Activated CD8-positive, alpha-beta memory T cell treated with anti-CD3 and anti-CD28 coated beads, Interleukin-2, amount 50 U/mL, for 48 hours (primary cell): ENCODE measurements at places on chromosomes 6 and 20.

DNA sequence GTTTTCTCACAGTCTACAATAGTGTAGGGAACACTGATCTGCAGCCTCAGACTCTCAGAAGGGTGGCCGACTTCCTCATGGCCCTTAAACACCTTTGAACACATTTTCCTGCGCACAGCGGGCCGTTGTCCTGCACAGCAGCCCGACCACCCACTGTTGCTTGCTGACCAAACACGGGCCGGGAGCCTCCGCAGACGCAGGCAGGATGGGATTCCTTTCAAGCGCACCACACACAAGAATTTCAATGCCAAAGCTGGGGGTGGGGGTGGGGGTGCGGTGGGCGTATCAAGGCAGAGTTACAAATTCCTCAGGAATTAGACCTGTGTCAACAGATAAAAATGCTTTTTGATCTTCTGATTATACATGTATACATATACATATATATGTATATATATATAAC, 74.5 kb downstream of the HUS1B start:
- no peak for DNase-seq

GRCh38 chr6:47836046-47836445, 54.2 kb downstream of the OPN5 start:
- no peak for DNase-seq

DNA sequence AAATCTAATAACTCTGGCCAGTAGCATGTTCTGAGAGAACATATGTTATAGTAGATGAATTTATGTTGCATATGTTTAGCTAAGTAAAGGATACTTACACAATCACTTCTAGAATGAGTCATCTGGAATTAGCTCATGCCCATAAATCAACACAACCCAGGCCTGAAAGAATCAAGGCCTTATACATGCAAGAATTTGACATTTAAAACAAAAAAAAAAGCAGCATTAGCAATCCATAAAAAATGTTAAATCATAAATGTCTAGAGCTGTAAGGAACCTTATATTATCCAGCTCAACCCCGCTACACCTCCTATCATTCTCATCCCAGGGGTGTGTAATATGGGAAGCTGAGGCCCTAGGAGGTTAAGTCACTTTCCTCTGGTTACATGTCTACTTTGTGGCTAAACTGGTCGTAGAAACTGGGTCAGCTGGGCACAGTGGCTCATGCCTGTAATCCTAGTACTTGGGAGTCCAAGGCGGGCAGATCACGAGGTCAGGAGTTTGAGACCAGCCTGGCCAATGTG, 105.2 kb upstream of the CARMIL1 start:
- DNase-seq = no peak

DNA sequence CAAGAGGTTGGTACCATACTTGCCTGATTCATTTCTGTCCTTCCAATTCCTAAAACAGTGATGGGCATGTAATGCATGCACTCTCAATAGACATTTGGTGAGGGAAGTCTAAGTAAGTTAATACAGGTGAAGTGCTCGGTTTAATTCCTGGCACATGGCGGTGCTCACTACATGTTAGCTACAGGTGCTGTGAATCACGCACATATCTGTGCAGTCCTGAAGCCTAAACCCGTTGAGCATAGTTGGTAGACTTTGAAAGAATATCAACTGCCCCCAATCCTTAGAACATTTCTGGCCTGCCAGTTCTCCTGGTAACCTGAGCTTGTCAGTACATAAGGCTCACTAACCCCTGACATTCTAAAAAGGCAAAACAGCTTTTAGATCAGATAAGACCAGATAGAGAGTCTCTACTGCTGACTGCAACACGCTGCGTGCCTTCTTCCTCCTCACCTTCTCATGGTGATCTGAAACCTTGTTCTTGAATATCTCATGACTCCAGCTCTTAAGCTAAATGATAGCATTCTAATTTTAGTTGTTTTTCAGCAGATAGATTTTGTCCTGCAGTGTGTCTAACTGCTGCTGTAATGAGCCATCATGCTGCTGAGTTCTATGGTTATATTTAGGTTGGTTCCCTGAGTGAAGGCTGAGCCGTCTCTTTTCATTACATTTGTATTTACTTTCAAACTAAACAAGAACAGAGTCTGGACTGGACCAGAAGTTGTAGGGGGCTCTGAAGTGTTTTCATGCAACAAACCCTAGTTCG, 328.5 kb upstream of the QKI start:
- no peak for DNase-seq

GRCh38 chr6:26514984-26515383, 14.9 kb downstream of the BTN1A1 start:
- no peak for DNase-seq
